ENCODE measurements at places on chromosomes 5 and 9. TPM values are rescaled to one million over a fixed set of nuclear protein-coding genes. Genes with fewer than 3 reads are reported as not detected.

DND1 gene
- 4.4 TPM for polyA plus RNA-seq

CDHR2 gene
- polyA plus RNA-seq, result 1.0 TPM

DRD1 gene
- 0.72 TPM for polyA plus RNA-seq

PCDHGA5 gene
- 0.25 TPM for polyA plus RNA-seq

ARL14EPL gene
- 0.24 TPM for polyA plus RNA-seq

RASGRF2 gene
- 0.42 TPM for polyA plus RNA-seq

SPINK13 gene
- polyA plus RNA-seq, result not detected

SURF4 gene
- 65.2 TPM for polyA plus RNA-seq

LMNB1 gene
- 91.0 TPM for polyA plus RNA-seq

PGM5 gene
- polyA plus RNA-seq, result not detected

IL33 gene
- not detected for polyA plus RNA-seq

TMEM252 gene
- polyA plus RNA-seq, result not detected

CD274 gene
- 0.16 TPM for polyA plus RNA-seq

ADAMTS2 gene
- 0.61 TPM for polyA plus RNA-seq

SPATA31D4 gene
- polyA plus RNA-seq, result not detected

TRIM36 gene
- polyA plus RNA-seq, result 122 TPM

Measured in neural cell (in vitro differentiated cells).